ENCODE measurements at places on chromosomes 13 and 19.

- DNase-seq = no peak
Measured at GRCh38 chr13:41751277-41751676, 209.6 kb downstream of the VWA8 start.

GRCh38 chr13:49113526-49114286, 106.4 kb upstream of the MLNR start:
- no peak for DNase-seq

GRCh38 chr13:31184981-31185645, 14.7 kb upstream of the B3GLCT start:
- DNase-seq = no peak

DNA sequence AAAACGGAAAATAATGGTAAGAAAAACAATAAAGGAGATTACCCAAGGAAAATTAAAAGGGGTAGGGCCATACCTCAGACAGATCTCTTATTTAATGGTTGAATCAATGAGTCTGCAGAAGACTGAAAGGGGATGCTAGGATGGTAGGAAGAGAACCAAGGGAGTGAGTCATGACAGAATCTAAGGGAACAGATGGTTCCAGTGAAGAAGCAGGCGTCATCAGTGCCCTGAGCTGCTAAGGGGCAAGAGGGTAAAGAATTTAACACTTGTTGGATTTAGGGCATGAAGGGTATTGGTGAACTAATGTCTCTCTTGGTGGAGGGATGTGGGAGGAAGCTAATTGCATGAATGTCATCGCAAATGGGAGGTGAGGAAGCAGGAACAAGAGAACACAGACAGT, 329.2 kb upstream of the TSHZ3 start:
- DNase-seq = no peak

- DNase-seq = no peak
Measured at GRCh38 chr13:40671956-40672764, 5.7 kb upstream of the FOXO1 start.

DNA sequence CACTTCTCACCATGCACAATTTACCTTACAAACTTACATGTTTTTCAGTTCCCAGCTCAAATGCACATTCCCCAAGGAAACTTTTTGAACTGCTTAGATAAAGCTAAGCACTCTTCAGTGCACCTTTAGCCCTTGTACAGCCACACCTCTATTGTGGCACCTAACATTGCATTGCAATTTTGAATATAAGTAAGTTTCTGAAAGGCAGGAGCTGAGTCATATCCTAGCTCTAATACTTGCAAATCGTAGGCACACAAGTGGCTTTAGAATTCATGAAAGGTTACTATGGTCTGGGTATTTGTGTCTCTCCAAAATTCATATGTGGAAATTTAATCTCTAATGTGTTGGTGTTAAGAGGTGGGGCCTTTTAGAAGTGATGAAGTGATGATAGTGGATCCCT, 4.9 kb upstream of the ESD start:
- no peak for DNase-seq

GRCh38 chr13:107865318-107865575, 350.1 kb downstream of the LIG4 start:
- DNase-seq = no peak

GRCh38 chr19:14000691-14001375, 5.3 kb downstream of the RFX1 start:
- no peak for DNase-seq

DNA sequence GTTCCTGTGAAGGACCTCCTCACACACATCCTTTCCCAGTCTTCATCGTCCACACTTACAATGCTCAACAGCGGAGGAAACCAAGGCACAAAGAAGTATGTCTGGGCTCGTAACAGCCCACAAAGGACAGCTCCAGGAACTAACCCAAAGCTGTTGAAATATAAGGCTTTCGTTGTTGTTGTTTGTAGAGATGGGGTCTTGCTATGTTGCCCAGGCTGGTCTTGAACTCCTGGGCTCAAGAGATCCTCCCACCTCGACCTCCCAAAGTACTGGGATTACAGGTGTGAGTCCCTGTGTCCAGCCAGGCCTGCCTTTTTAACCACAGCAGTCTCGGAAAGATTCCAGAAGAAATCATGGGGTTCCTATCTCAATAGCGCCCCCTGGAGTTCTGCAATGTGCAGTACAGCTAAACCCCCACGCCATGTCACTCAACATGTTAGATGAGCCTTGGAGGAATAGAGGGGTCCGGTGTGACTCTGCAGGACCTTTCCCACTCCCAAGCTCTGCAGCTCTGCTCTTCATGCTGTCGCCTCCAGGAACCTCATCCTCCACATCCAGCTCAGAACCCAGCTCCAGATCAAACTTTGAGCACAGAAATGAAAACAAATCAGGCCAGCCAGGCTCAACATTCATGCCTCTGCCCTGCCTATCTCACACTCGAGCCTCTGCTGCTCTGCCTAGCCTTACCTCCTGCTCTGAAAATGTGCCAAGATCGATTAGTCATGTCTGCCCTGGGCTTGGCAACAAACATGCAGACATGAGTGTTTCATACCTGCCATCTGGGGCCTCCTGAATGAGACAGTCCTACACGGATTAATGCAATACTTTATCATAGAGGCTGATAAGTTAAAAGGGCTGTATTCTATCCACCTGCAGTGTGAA, 7.5 kb downstream of the PLA2G4C start:
- no peak for DNase-seq

GRCh38 chr13:45206340-45206739, 5.5 kb upstream of the KCTD4 start:
- DNase-seq = no peak

DNA sequence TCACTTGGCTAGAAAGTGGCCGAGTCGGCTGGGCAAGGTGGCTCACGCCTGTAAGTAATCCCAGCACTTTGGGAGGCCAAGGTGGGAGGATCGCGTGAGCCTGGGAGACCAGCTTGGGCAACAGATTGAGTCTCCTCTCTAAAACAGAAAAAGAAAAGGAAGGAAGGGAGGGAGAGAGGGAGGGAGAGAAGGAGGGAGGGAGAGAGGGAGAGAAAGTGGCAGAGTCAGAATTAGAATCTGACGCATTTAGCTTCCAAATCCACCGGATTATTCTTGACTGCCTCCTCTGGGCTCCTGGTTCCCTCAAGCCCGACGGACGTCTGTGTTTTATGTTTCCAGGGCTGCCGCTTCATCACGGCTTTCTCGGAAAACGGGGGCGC, 22.5 kb downstream of the LRFN3 start:
- DNase-seq = no peak

GRCh38 chr19:6458695-6459261, 814 bp downstream of the SLC25A23 start:
- DNase-seq = no peak

- DNase-seq = no peak
Measured at GRCh38 chr13:20997301-20998161, 63.9 kb downstream of the LATS2 start.

DNA sequence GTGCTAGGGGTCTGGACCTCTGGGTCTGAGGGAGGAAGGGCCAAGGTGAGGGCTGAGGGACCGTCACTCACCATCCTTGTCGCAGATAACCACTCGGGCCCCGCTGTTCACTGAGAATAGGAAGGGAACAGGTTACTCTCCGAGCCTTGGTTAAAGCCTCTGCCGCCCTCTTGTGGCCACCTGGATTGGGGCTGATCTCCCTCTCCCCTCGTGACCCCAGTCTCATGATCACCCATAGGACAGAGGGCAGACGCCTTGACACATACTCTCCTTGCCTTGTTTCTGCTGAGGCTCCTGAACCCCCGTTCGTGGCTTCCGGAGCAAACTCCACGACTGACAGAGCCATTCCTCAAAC, 580 bp downstream of the HSD17B14 start:
- peak; percentile 87 for DNase-seq

- peak; percentile 84 for DNase-seq
Measured at GRCh38 chr13:40102854-40103253, 447.4 kb downstream of the COG6 start.

GRCh38 chr13:37453246-37453645, 145.3 kb downstream of the POSTN start:
- DNase-seq = no peak

DNA sequence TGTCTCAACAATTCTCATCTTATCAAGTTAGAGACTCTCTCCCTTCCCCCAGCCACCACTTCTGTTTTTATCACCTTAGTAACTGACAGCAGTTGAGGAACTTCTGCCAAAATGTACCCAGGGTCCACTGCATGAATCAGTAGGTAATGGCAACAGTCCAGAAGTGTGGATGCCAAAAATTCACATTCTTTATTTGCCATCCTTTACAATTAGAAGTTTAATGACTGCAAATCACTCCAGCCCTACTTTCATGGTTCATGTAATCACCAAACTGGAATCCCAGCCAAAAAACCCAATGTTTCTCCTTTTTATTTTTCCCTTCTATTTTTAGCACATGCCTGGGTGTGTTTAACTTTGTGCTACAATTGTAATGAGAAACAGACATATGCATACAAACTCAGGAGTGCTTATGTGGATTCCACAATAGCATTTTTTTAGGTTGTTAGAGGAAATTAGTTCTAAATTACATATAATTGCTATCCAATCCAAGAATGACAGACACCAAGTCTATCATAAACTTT, 243.5 kb downstream of the RGCC start:
- no peak for DNase-seq

- DNase-seq = no peak
Measured at GRCh38 chr13:38703255-38703654, 16.4 kb downstream of the FREM2 start.

DNA sequence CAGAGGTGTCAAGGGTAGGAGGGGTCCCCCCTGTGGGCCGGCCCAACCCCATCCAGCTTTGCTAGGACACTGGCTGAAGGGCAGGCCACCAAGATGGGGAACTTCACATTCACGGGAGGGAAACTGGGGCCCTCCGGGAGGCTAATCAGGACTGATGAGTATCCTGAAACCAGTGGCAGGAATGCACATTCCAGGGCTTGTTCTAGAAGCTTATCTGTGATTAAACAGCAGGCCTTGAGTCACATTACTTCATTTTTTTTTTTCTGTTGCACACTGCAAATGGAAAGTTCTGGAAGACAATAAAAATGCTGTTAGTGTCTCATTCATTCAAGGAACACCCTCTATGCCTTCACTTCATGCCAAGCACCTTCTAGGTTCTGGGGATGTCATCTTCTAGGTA, 15.5 kb upstream of the SIGLEC11 start:
- DNase-seq = no peak

- DNase-seq = no peak
Measured at GRCh38 chr13:29877456-29878078, 27.1 kb upstream of the UBL3 start.

GRCh38 chr19:18390065-18390907, 4.3 kb downstream of the GDF15 start:
- DNase-seq = no peak

DNA sequence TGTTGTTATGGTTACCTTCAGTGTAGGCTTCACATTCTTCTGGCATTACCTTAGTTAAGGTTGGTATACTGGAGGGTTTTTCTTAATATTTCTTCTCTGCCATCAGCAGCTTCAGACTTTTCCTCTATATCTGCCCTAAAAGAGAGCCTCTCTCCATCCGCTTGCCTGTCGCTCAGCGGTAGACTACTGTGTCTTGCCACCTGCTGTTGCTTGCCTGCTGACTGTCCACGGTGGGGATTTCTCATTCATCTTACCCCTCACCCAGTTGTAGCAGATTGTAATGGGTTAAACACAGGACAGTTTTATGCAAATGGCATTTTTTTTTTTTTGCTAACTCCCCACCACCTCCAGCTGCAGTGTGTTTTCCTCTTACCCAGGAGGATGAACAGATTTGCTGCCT, 577.2 kb downstream of the SLITRK5 start:
- no peak for DNase-seq

DNA sequence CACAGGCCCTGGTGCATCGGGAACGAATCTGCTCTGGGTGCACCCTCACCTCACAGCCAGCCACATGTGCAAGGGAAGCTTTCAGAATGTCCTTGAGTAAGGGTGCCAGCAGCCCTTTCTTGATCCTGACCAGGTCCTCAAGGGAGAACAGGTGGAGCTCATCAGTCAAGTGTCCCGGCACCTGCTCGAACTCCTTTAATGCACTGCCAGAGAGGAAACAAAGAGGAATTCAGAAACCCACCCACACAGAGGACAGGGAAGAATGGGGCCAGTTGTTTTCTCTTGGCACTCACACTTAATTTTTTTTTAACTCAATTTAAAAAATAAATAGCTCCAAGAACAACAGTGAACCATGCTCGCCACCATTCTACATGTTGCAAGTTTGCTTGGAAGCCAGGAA, 41.7 kb downstream of the RUBCNL start:
- no peak for DNase-seq

DNA sequence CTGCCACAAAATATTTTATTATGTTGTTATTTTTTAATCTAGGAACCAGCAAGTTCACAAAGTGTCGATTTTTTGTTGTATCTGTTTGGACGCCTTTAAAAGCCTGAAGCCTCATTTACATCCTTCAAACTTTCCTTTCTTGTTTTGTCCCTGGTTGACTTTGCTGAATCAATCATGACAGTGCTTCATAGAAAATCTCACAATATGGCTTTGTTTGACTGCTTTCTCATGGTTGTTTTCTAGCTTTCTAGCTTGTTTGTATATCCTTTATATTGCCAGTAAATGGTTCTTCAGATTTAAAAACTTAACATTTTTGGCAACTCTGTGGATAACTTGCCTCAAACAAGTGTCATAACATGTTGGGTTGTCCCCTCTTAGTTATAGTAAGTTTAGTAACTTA, 84.1 kb upstream of the ATXN8OS start:
- no peak for DNase-seq

DNA sequence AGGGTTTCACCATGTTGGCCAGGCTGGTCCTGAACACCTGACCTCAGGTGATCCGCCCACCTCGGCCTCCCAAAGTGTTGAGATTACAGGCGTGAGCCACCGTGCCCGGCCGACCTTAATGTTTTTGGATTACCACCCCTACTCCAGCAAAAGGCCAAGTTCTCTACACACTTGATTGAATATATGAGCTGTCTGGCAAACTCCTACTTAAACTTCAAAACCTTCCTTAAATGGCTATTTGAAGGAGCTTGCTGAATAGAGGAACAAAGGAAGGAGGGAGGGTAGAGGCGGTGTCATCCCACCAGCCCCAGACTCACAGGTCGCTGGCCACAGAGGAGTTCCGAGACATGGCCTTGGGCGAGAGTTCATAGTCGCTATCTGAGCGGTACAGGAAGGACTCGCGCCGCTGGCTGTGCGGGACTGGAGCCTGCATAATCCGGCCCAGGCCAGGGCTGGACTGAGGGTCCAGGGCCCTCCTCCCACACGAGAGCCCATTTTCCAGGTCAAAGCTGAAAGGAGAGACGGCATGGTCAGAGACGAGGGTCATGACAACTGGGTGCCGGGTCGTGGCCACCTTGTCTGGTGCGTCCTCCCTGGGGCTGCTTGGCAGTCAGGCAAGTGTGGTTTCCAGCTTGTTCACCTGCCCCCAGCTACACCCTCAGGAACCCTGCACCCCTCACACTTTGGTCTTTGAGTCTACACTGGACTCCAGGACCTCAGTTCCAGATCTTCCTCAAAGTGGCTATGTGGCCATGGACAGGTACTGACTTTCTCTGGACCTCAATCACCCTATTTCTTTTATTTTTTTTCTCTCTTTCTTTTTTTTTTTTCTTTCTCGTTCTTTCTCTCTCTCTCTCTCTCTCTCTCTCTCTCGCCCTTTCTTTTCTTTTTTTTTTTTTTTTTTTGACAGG, 4.2 kb downstream of the PDE4C start:
- DNase-seq = no peak

DNA sequence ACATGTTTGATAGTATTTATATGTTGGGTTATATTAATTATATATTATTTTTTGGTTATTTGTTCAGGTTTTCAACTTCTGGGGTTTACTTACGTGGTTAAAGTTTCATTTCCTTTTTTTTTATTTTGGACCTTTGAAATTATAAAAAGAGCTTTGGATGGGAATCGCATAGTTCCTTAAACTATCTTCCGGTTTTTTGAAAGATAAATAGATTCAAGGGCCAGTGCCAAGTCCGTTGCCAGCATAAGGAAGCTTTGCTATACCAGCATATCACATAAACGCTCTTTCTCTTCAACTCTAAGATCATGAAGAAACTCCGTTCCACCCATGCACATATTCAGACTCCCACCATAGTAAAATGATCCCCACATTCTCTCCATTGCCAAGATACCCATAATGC, 7.4 kb upstream of the OXGR1 start:
- no peak for DNase-seq
